ENCODE measurements at places on chromosomes 6 and 20.

GRCh38 chr6:93728150-93728549, 308.8 kb upstream of the EPHA7 start:
- no peak for DNase-seq

- no peak for DNase-seq
Observed at GRCh38 chr20:53245574-53245973, 273.4 kb downstream of the TSHZ2 start.

GRCh38 chr6:164069350-164069990, 655.0 kb downstream of the QKI start:
- DNase-seq = no peak

DNA sequence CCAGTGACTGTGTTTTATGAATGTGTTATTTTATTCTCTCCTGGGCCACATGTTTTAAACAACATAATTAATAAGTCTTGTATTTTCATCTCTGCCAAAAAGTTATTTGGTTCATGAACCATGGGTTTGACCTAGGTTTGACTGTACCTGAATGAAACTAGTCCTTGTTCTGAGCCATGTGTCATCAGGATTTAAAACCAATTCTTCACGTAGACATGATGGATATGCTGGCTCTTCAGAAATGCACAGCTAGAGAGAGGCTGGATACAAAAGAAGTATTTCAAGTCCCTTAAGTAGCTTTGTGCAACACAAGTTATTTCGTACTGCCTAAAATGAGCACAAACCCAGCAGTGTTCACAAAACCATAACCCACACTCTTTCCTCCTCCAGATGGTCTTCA, 116.1 kb downstream of the IBTK start:
- no peak for DNase-seq

GRCh38 chr6:160028487-160029275, 59.8 kb downstream of the IGF2R start:
- no peak for DNase-seq

DNA sequence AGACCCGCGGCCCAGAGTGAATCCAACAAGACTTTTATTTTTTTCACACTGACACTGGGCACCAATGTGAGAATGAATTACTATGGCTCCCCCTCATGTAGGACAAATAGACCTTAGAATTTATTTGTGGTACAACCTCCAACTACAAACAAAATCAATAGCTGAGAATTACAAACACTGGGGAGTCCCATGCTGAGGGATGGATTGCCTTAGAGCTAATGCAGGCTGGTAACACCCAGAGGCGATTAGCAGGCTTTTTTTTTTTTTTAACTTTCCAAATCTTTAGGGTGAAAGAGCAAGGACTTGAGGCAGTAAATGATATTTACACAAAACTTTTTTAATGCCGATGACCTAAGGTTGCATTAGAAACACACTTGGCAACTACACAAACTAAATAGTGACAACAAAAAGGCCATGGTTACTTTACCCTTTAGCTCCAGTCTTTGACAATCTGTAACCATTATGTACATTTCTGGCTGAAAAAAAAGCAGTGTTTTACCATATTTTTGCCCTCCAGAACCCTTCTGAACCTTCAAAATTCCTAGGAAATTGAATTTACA, 21.8 kb downstream of the SAYSD1 start:
- DNase-seq = no peak

Measured in SHP77 treated with DMSO at 0.1 percent for 48 hours (cell line).